ENCODE measurements at places on chromosomes 2 and 18. TPM values are rescaled to one million over a fixed set of nuclear protein-coding genes. Genes with fewer than 3 reads are reported as not detected.

- DNase-seq, result no peak
Observed at GRCh38 chr18:63213936-63214671, 105.5 kb downstream of the BCL2 start.

DNA sequence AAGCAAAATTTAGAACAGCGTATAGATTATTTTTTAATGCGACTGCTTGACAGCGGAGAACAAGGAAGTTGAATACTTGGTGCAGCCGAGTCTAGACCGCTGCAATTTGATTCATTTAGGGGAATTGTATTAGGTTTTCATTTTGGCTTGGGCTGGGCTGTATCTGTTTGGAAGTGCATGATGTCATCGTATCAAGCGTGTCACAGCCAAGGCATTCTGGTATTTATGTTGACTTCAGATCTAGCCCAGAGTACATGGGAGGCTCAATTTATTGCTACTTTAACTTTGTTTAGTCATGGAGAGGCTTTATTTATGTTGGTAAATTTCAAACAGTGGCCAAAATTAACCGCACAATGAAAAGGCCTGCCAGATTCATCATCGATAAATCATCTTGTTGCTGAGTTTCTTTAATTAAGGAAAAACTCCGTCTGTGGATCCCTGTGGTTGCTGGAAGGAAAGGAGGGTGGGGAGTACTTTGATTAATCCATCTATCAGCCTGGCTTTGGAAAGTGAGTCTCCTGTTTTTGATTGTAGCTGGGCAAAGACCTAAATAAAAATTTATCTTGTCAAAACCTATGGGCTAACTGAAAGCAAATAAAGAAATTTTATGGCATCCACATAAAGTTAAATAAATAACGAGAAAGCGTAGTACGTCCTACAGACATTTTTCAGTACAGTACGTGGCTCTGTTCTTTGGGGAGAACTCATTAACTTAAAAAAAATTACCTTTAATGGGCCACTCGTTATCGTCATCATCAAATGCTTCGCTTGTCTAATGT is 230.4 kb upstream of the SPRED2 start:
- DNase-seq, result no peak

GRCh38 chr2:108932736-108933332 is 56.2 kb downstream of the EDAR start:
- DNase-seq, result no peak

- DNase-seq, result no peak
Observed at GRCh38 chr2:85215081-85215447, 81.9 kb downstream of the TCF7L1 start.

DNA sequence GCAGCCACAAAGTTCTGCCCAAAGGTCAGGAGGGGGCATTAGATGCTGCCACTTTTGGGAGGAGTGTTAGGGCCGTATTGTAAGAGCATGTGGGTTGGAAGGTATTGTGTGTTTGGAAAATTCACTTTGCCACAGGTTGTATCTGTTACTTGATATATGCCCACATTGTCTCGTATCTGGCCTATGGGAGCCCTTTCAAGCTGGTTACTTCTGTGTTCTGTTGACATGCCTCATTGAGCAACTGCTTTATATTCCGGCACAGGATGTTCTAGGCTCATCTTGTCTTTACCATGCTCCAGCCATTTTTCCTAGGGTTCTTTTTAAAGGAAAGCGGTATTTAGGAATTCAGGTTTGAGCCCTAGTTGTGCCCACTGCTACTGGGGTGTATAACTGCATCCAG is 6.0 kb downstream of the ADNP2 start:
- DNase-seq, result no peak

DNA sequence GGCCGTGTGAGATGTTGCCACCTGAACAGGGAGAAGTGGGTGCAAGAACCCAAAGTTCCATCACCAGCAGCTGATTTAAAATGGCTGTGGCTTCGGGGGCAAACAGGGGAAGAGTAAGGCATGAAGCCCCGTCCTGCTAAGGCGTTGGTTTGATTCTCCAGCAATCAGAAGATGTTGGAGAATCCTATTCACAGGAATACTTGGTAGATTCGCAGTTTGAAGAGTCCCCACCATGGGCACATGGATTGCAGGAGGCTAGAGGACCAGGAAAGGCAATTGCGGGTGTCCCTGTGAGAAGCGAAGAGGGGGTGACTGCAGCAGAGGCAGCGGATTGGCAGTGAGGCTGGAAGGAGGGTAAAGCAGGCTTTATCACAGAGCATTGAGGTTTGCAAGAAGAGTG is 46.6 kb upstream of the TXNDC2 start:
- no peak for DNase-seq

- no peak for DNase-seq
Observed at GRCh38 chr2:119144806-119145205, 13.7 kb downstream of the C1QL2 start.

DNA sequence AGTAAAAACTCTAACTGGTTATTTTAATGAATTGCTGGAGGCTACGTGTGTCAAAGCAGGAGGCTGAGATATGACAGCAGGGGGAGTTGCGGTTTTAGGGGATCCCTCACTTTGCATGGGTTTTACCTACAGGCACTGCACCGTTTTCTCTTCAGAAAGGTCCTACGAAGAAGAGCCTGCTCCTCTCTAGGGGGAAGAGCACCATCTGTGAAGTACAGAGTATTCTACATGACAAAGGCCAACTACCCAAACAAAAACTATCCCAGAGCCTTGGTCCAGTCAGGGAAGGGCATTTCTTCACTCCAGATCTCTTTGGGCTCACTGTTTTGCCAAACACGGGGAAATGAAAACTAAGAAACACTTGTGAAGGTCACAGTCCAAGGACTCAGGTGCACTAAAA is 696.7 kb upstream of the SOX11 start:
- DNase-seq, result no peak

GRCh38 chr18:58911766-58912165 is 47.1 kb downstream of the ZNF532 start:
- DNase-seq, result no peak

GRCh38 chr2:7825591-7826312 is 856.1 kb upstream of the ID2 start:
- no peak for DNase-seq

DNA sequence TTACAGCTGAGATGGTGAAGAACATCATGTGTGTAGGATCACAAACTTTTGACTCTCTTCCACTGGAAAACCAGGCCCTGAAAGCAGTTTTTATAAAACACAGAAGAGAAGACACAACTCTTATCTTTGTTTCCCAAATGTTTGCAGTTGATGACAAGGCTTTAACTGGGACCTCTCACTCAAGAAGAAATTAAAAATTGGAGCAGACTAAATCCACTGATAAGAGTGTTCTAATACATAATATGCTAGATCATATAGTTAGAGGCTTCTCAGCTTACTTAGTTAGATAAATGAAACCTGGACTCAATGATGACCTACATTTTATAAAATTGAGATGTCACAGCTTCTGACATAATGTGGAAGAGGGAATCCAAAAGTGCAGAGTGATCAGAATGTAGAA is 158.3 kb upstream of the WDSUB1 start:
- DNase-seq, result no peak

DNA sequence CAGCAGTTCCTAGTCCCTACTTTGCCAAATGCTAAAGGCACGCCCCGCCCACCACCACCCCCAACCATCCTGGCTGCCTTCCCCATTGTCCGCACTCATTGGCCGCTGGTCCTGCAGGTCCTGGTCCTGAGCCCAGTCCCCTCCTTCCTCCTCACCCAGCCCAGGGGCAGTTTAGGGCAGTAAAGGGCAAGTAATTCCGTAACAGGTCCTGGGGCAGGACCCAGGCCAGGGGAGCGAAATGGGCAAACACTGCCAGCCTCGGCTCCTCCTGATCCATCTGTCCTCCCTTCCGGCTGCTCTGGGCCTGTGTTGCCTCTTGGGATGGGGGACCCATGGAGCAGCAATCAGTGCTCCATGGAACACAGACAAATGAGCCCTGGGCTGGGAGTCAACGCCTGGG is 6.1 kb downstream of the ADCY3 start:
- DNase-seq, result no peak

GRCh38 chr2:217215877-217216276 is 356.0 kb upstream of the TNP1 start:
- no peak for DNase-seq

DNA sequence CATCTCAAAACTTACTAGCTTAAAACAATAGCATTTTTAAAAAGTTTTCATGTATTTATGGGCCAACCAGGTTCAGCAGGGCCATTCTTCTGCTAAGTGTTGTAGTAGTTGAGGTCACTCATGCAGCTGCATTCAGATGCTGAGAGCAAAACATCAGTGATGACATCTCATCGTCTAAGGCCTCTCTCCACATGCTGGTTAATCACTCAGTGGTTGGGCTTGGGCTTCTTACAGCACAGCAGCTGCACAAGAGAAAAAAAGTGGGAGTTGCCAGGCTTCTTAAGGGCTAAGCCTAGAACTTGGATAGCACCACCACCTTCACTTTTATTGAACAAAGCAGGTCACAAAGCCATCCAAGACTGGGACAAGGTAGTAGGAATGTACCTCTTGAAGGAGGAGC is 190.3 kb downstream of the IRS1 start:
- DNase-seq, result no peak

DNA sequence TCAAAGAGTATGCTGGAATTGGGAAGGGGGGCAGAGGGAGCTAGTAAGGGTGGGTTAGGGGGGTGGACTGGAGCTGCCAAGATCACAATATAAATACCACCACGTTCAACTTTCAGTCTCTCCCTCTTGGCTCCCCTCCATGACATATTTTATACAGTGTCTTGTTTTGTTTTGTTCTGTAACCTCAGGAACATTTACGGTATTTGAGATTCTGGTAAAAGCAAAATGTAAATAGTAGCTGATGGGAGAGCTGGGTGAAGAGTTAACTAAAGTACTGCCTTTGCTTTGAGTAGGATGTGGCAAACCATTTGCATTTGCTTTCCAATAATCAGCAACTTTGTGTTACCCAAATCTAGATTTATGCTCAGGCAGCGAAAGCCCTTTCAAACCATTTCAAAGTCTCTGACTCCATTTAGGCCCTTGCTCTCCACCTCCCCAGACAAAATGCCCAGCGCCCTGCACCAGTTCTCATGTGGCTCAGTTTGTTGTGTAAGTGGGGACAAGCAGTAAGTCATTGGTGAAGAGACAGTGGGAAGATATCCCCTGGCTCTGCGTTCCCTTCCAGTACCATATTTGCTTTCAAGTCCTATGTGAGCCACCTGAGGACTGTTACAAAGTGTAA is 17.4 kb downstream of the IRS1 start:
- no peak for DNase-seq

DNA sequence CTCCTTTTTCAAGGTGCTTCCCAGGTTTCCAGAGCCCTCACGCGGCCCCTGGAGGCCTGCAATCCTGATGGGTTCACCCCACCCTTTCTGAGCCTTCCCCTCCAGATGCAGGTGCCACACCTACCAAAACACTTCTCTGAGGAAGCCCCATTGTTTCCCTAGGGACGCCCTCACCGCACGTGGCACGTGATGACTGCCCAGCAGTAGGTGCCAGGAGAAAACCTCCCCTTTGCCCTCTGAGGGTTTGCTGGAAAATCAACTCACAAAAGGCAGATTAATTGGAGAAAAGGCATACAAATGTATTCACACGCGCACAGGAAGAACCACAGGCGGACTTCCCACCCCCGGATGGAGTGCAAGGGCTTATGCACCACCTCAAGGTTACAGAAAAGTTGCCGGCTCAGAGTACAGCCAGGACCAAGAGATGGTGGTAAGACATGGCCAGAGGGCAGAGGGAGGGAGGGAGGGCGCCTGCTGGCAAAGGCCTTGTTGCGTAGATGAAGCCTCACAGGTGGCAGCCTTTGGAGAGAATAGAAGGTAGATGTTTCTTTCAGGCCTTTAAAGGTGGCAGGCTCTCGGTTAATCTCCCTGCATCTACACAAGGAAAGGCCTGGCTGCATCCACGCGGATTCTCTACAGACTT is 269.4 kb upstream of the RAB6C start:
- DNase-seq, result no peak

- DNase-seq, result no peak
Observed at GRCh38 chr18:41073372-41073954, 881.6 kb upstream of the PIK3C3 start.

DNA sequence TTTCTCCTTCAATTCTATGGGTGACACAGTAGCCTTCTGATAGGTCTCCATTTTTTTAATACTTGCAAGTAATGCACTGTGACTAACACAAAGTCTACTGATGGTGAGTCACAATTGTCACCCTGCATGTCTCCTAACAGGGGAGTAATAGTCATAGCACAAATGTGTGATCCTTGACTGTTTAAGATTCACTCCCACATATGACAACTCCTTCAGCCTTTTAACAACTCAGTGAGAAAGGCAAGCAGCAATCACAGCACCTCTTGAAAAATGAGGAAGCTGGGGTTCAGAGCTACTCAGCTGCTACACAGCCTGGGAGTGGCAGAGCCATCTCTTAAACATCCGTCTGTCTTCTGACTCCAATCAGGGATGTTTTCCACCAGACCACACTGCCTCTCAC is 63.8 kb downstream of the EHD3 start:
- DNase-seq, result no peak

GRCh38 chr2:96107708-96108065 is 8.7 kb downstream of the ADRA2B start:
- no peak for DNase-seq

GRCh38 chr2:156540706-156541105 is 104.5 kb downstream of the GPD2 start:
- no peak for DNase-seq

Gene LYG2
- polyA plus RNA-seq, result not detected

Gene MTX2
- polyA plus RNA-seq, result 15.5 TPM

Gene IL18R1
- polyA plus RNA-seq, result 32.9 TPM

Gene EGR4
- polyA plus RNA-seq, result not detected

Gene PLEK
- 494 TPM for polyA plus RNA-seq

Gene SAG
- not detected for polyA plus RNA-seq

Gene C2orf78
- not detected for polyA plus RNA-seq

Gene KCNJ3
- polyA plus RNA-seq, result not detected

Gene MAP3K19
- polyA plus RNA-seq, result not detected

Gene CCL20
- not detected for polyA plus RNA-seq

All from immature natural killer cell (primary cell).